Subcutaneous preadipocyte (primary cell): ENCODE measurements at places on chromosomes 12 and 14. TPM values are rescaled to one million over a fixed set of nuclear protein-coding genes. Genes with fewer than 3 reads are reported as not detected.

The GNG2 gene
- 22.1 and 25.0 TPM in 2 replicates for total RNA-seq

The DHRS2 gene
- 0.37 and 0.39 TPM in 2 replicates for total RNA-seq

The NDRG2 gene
- 1.1 TPM in 1 of 2 replicates, not detected in the other for total RNA-seq

The ADGRD1 gene
- 0.39 and 1.5 TPM in 2 replicates for total RNA-seq

The FGD4 gene
- 7.0 and 9.2 TPM in 2 replicates for total RNA-seq

The PTCSC3 gene
- not detected in 2 replicates for total RNA-seq

The GATC gene
- total RNA-seq, result 20.2 and 25.8 TPM in 2 replicates

The FICD gene
- 2.9 and 5.3 TPM in 2 replicates for total RNA-seq

The PLEKHG7 gene
- not detected in 2 replicates for total RNA-seq

The NKX2-1 gene
- total RNA-seq, result not detected in 2 replicates

The HOXC12 gene
- total RNA-seq, result not detected in 2 replicates

The NELL2 gene
- 0.20 and 0.37 TPM in 2 replicates for total RNA-seq

The GUCY2C gene
- not detected in 2 replicates for total RNA-seq

The BEST3 gene
- total RNA-seq, result under 0.01 TPM in 1 of 2 replicates, not detected in the other

The ACOT4 gene
- total RNA-seq, result 0.20 and 0.73 TPM in 2 replicates

The LALBA gene
- not detected in 2 replicates for total RNA-seq

The PGF gene
- total RNA-seq, result 1.1 and 6.3 TPM in 2 replicates

The PLD4 gene
- total RNA-seq, result under 0.01 TPM in 2 replicates

The P2RX2 gene
- not detected in 2 replicates for total RNA-seq

The CISTR gene
- total RNA-seq, result not detected in 2 replicates

The ZFHX2 gene
- total RNA-seq, result 0.20 and 0.73 TPM in 2 replicates

The OASL gene
- 0.73 and 1.6 TPM in 2 replicates for total RNA-seq

The RSRC2 gene
- 31.6 and 39.9 TPM in 2 replicates for total RNA-seq

The FGF6 gene
- not detected in 2 replicates for total RNA-seq
